Placental pericyte (primary cell): ENCODE measurements at places on chromosomes 1 and 21. TPM values are rescaled to one million over a fixed set of nuclear protein-coding genes. Genes with fewer than 3 reads are reported as not detected.

DNASE2B gene
- total RNA-seq, result not detected in 2 replicates

TXNDC12 gene
- 42.9 and 93.2 TPM in 2 replicates for total RNA-seq

OR2AK2 gene
- total RNA-seq, result not detected in 2 replicates

PTPRU gene
- total RNA-seq, result 25.8 and 30.9 TPM in 2 replicates

KISS1 gene
- total RNA-seq, result not detected in 2 replicates

AADACL4 gene
- not detected in 2 replicates for total RNA-seq

HPCAL4 gene
- total RNA-seq, result not detected in 2 replicates

ACAP3 gene
- 37.2 and 53.4 TPM in 2 replicates for total RNA-seq

ASCL5 gene
- not detected in 2 replicates for total RNA-seq

PIGC gene
- 14.9 and 22.8 TPM in 2 replicates for total RNA-seq

FOXO6 gene
- not detected in 2 replicates for total RNA-seq

TEDDM1 gene
- not detected in 2 replicates for total RNA-seq

CD34 gene
- 0.14 TPM in 1 of 2 replicates, not detected in the other for total RNA-seq

GJB3 gene
- 0.14 TPM in 1 of 2 replicates, not detected in the other for total RNA-seq

IBA57 gene
- 6.8 and 7.9 TPM in 2 replicates for total RNA-seq

WNT9A gene
- total RNA-seq, result 0.14 and 0.66 TPM in 2 replicates

SYT14 gene
- 1.8 and 2.6 TPM in 2 replicates for total RNA-seq

ZNF683 gene
- not detected in 2 replicates for total RNA-seq

GFI1 gene
- total RNA-seq, result 0.57 TPM in 1 of 2 replicates, not detected in the other

TSPAN2 gene
- not detected in 2 replicates for total RNA-seq

TTC13 gene
- 9.0 and 15.9 TPM in 2 replicates for total RNA-seq

USH2A gene
- total RNA-seq, result under 0.01 TPM in 1 of 2 replicates, not detected in the other

GCSAML gene
- total RNA-seq, result under 0.01 TPM in 2 replicates

KCTD3 gene
- 24.5 and 37.4 TPM in 2 replicates for total RNA-seq

PLPPR5 gene
- total RNA-seq, result under 0.01 TPM in 1 of 2 replicates, not detected in the other

FASLG gene
- under 0.01 TPM in 1 of 2 replicates, not detected in the other for total RNA-seq

PTGS2 gene
- total RNA-seq, result 113 and 326 TPM in 2 replicates
